PC-9 (cell line): ENCODE measurements at places on chromosomes 5 and 9. TPM values are rescaled to one million over a fixed set of nuclear protein-coding genes. Genes with fewer than 3 reads are reported as not detected.

PROB1 gene
- total RNA-seq: 2.6 and 2.9 TPM in 2 replicates

ANKRD34B gene
- 0.15 and 0.26 TPM in 2 replicates for total RNA-seq

CDX1 gene
- total RNA-seq: not detected in 2 replicates

DNA sequence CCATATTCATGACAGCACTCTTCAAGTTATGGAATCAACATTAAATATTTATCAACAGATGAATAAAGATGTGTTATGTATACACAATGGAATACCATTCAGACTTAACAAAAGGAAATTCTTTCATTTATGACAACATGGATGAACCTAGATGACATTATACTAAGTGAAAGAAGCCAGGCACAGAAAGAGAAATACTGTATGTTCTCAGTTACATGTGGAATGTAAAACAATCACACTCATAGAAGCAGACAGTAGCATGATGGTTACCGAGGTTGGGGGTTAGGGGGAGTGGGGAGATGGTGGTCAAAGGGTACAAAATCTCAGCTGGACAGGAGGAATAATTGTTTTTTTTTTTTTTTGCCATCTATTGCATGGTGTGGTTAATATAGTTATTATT, 431.9 kb downstream of the DMAC1 start:
- no peak overlapping the region for H3K4me3 ChIP-seq
- H3K36me3 ChIP-seq: no peaks in the 10 kb centered on the region
- H3K4me1 ChIP-seq: no peaks in the 10 kb centered on the region

DNA sequence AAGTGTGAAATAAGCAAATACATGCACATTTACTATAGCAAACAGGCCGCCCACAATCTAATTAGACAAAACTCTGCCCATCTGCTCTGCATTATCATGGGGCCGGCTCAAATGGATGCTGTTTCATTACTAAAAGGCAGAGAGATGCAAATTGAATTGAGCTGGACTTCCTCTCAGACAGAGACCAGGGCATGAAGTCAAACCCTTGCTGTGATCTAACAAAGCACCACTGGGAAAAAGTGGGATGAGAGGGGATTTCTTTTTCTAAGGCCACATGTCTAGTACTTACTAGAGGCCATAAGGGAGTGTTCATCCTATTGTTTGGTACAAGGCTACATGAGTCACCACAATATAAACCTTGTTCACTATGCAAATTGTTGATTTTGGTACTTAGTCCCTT, 614.7 kb downstream of the ISL1 start:
- H3K4me1 ChIP-seq: no peaks in the 10 kb centered on the region
- H3K27me3 ChIP-seq: no peaks in the 10 kb centered on the region
- H3K27ac ChIP-seq: no peak overlapping the region
- no peak for DNase-seq
- no peaks in the 10 kb centered on the region for H3K36me3 ChIP-seq

DNA sequence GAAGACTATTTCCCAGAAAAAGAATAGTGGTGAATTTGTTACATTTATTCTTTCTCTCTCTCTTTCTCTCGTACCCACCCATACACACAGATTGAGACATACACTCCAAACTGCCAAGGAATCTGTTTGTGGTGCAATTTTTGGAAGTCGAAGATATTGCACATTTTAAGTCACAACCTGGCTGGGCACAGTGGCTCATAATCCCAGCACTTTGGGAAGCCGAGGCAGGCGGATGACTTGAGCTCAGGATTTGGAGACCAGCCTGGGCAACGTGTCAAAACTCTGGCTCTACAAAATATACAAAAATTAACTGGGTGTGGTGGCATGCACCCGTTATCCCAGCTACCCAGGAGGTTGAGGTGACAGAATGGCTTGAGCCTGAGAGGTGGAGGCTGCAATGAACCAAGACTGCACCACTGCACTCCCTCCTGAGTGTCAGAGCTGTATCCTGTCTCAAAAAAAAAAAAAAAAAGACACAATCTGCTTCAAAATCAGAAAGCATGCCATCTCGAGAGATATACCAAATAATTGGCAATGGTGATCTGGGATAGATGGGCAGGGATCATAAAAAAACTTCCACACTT, 19.2 kb upstream of the PLIN2 start:
- H3K4me1 ChIP-seq: no peaks in the 10 kb centered on the region
- no peak overlapping the region for H3K27ac ChIP-seq
- no peaks in the 10 kb centered on the region for H3K36me3 ChIP-seq
- DNase-seq: no peak

DNA sequence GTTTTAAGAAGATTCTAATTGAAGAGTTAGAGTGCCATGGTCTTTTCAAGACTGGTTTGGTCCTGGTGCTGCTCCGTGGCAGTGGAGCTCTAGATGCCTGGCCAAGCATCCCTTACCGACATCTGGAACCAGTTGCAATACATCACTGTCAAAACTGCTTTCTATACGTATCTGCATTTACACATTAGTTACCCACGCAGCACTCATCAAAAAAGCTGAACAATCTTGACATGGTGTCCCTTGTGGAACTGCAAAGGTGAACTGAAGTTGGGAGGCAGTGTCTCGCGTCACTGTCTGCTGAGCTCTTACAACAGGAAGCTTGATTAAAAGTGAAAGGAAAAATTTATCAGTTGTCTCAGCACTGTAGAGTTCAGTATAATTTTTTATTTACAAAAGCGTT, 82.6 kb downstream of the PBX3 start:
- no peaks in the 10 kb centered on the region for H3K4me1 ChIP-seq
- no peaks in the 10 kb centered on the region for H3K27me3 ChIP-seq
- H3K27ac ChIP-seq: no peak overlapping the region
- H3K36me3 ChIP-seq: no peaks in the 10 kb centered on the region
- no peak overlapping the region for H3K4me3 ChIP-seq
- DNase-seq: no peak

DNA sequence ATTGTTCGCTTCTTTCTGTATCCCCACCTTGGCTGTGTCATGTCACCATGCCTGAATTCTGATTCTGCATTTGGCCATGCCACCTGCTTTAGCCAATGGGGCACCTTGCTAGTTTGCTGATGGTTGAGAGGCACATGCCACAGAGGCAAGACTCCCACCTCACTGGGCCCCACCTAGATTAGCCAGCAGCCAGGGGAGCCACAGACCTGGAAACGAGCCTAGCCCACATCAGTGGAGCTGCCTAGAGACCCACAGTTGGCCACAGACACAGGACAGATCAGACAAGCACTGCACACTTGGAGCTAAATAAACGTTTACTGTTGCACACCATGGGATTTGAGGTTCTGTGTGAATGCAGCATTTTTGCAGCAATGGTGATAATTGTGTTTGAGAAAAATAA, 252.1 kb downstream of the LURAP1L start:
- H3K4me1 ChIP-seq: peaks cover 10% of the 10 kb centered on the region
- no peaks in the 10 kb centered on the region for H3K36me3 ChIP-seq
- no peak for DNase-seq
- H3K27me3 ChIP-seq: no peaks in the 10 kb centered on the region
- no peak overlapping the region for H3K4me3 ChIP-seq
- no peak overlapping the region for H3K27ac ChIP-seq
